Neural crest cell (in vitro differentiated cells): ENCODE measurements at places on chromosomes 7 and 10. TPM values are rescaled to one million over a fixed set of nuclear protein-coding genes. Genes with fewer than 3 reads are reported as not detected.

DNA sequence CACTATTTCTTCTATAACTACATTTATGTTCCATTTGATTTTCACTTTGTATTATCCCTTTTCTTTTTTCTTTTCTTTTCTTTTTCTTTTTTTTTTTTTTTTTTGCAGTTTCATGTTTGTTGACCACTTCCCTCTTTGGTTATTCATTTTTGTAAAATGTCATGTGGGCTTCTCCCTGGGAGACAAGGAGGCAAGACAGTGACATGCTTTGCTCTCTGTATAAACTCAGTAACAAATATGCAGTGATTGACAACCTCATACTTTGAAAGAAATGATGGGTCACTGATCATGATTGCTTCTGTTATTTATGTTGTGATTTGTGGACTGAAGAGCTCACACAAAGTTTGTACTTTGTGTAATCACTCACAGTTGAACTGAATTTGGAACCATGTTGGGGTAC is 90.2 kb upstream of the ABI1 start:
- DNase-seq: no peak

DNA sequence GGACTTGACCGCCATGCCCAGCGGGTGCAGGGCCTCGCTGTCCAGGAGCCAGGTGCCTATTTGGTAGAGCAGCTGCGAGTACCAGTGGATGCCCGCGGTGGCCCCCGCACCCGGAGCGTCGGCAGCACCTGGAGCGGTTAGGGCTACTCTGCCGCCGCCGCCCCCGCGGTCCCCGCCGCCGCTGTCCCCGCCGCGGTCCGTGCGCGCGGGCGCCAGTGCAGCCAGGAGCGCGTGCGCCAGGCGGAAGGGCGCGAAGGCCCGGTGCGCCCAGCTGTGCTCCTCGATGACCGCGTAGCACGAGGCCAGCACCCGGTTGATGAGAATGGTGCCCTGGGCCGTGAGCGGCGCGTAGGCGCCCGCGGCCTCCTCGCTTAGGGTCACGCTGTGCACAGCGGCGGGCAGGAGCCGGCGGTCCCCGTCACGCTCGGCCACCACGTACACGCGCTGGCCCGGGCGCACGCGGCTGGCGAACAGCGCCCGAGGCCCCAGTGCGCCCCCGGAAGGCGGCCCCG is 9.3 kb downstream of the SHH start:
- DNase-seq: no peak

DNA sequence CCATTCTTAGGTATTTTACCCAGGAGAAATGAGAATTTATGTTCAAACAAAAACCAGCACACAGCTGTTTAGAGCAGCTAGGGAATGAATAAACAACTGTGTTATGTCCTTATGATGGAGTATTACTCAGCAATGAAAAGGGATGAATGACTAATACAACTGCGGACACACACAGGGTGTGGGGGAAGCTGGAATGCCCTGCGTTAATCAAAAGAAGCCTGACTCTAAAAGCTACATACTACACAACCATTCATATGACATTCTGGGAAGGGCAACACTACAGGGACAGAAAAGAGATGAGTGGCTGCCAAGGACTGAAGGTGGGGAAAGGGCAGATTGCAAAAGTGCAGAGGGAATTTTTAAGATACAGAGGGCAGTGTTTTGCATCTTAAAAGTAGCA is 64.0 kb downstream of the DLG5 start:
- no peak for DNase-seq

The GRID2IP gene
- 0.54 and 0.61 TPM in 2 replicates for total RNA-seq

GRCh38 chr10:72487521-72487920 is 132.8 kb upstream of the DNAJB12 start:
- no peak for DNase-seq

GRCh38 chr10:73768881-73769280 is 13.0 kb upstream of the CHCHD1 start:
- DNase-seq: no peak

The ODAD2 gene
- total RNA-seq: 4.1 and 6.6 TPM in 2 replicates

DNA sequence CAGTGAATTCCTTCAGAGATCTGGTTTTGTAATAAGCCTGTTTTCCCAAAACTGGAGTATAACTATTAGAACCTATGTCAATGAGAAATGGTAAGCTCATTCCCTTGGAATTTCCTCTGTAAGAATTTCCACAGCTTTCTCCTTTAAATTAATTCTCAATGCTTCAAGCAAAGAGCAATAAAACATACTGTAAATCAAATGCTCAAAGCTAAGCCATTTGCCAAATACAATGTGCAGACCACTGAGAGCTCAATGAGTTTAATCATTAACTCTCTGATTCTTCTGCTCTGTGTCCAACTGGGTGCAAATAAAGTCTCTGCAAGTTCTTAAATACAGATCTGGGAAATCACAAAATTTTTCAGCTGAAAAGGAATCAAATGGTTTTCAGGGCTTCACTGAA is 227.6 kb upstream of the IMMP2L start:
- no peak for DNase-seq

- DNase-seq: no peak
Measured at GRCh38 chr7:41415471-41416207, 287.3 kb downstream of the INHBA start.

The CYP3A5 gene
- total RNA-seq: not detected in 2 replicates

GRCh38 chr10:111303887-111304286 is 227.1 kb downstream of the ADRA2A start:
- DNase-seq: no peak

The CCSER2 gene
- 37.5 and 47.4 TPM in 2 replicates for total RNA-seq

DNA sequence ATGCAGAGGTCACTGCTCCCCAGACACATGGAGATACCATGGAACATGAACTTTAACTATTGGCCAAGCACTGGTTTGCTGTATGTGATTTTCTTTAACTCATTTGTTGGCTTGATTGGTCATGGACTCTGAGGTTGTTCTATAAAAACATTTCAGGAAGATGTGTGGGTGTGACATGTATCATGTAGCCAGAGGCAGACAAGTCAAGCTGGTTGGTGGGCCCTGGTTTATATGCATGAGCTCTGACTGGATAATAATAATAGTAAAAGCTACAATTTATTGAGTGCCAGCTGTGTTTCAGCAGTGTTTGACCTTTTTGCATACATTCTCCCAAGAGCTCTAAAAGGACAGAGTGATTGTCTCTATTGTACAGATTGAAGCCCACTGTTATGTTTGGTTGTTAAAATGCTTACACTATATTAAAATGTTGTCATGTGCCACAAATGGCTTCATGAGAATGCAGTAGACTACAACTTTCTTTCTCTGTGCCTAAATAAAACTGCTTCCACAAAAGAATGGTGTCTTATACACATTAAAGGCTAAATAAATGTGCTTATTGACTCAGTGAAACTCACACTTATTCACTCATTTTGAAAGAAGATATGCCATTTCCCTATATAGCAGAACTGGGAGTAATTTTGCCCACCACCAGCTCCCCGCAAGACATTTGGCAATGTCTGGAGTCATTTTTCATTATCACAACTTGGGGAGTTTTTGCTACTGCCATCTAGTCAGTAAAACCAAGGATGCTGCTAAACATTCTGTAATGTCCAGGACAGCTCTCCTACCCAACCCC is 243.6 kb upstream of the NFE2L3 start:
- DNase-seq: no peak
